ENCODE measurements at places on chromosomes 13 and 19.

DNA sequence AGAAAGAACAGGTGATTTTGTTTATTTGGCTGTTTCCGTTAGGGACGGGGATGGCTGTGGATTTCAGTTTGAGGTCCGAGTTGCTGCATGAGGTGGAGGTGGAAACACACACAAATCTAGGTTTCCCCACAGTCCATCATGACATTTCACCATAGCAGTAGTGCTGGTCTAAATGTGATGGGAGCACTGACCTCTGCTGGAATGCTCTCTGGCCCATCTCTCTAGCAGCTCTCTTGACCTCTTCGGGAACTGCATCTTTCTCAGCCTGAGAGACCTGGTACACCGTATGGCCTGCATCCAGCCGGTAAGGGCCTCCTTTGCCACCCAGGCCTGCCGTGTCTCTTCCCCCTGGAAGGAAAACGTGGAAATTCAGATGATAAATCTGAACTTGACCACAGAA, 154.0 kb downstream of the RGCC start:
- no peak for DNase-seq

DNA sequence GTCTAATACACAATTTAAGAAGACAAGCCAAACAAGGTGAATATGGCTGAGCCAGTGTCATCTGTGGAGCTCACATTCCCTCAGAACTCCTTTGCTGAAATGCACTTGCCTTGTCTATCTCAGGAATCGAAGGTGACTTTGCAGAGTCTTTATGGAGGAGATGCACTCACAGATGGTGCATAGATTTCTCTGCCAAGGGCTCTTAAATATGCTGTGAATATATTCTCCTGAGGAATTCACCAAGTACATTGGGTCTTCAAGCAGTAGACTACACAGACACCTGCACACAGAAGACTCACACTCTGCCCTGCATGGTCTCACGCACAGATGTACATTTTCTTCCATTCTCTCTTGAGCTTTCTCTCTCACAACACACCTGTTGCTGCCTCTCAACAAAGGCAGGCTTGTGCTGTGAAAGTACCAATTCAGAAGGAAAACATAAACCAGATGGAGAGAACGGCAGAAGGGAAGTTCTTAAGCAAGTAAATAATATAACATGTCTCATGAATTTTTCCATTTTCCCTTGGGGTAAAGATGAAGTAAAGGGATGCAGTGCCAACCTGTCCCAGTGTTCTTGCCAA, 174.7 kb downstream of the DLEU7 start:
- no peak for DNase-seq

- no peak for DNase-seq
These were observed 8.6 kb downstream of the CLN5 start for GRCh38 chr13:77000475-77000874.

DNA sequence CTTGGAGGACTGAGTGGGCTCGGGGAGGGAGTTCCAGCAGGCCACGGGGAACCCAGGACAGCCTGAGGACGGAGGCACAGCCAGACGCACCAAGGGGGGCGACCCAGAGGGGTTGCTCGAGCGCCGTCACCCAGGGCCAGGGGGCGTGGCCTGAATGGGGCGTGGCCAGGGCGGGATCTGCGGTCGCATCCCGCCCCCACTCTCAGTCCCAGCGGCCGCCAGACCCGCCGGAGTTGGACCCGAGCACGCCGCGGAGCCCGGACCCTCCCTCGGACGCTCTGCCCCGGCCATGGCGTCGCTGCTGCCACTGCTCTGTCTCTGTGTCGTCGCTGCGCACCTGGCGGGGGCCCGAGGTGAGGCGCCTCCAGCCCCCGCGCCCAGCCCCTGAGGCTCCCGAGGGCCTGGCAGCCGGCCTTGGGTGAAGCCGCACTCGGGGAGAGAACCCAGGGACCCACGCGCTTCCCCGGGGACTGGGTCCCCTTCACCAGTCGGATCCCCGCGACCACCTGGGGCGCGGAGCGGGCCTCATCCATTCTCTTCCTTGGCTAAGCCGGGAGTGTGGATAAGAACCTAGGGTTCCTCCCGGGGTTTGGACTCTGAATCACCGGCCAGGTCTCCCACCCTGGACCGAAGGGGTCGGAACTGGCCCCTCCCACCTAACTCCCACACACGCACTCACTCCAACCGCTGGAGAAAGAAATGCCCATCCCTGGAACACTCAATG, at the start of gene CILP2:
Gene CILP2, plus strand, starts transcription at position 205 of the 724 bp plus-strand sequence. Its CDS starts 85 bp downstream, at position 290.
- no peak for DNase-seq

DNA sequence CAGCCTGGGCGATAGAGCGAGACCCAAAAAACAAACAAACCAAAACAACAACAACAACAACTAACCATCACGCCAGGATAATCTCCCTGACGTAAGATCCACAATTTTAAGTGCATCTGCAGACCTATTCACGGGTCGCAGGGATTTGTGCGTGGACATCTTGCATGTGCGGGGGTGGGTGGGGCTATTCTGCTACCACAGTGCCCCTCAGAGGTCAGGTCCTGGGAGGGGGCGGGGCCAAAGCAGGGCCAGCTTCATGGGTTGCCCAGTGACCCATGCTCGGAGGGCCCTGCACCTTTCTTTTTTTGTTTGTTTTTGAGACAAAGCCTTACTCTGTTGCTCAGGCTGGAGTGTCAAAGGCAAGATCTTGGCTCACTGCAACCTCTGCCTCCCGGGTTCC, 2.6 kb upstream of the CDC42EP5 start:
- no peak for DNase-seq

GRCh38 chr13:101398191-101398590, 18.1 kb downstream of the NALCN start:
- no peak for DNase-seq

- no peak for DNase-seq
These were observed 5.3 kb upstream of the ZNF613 start for GRCh38 chr19:51921949-51922348.

DNA sequence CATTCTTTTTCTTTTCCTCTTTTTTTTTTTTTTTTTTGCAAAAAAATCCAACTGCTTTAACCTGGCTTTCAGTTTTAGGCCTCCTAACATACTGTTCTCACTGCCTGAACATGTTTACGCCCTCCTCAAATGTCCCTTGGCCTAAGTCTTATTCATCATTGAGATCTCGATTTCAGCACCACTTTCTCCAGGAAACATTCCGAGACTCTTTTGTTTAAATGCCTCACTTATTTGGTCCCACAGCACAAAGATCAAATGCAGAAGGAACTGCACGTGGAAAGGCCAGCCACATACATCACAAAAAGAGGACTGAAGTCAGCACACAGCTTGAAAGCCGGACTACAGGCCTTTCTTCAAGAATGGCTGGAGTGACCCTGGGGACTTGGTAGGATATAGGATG, 79.2 kb upstream of the POMP start:
- DNase-seq: no peak

- no peak for DNase-seq
These were observed 10.5 kb upstream of the CEACAM6 start for GRCh38 chr19:41744850-41745249.

DNA sequence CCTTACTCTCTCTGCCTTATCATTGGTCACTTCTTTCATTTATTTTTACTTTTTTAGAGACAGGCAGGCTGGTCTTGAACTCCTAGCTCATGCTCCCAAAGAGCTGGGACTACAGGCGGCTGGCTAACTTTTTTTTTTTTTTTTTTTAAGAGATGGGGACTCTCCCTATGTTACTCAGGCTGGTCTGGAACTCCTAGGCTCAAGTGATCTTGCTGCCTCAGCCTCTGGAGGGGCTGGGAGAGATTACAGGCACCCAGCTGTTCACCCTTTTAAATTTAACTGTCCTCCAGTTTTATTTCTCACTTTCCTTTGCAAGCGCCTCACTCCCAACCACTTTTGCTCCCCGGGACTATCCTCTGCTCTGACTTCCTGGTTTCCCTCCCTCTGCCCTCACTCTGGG, 5.6 kb upstream of the CLDN10 start:
- DNase-seq: no peak

GRCh38 chr19:32692727-32693061, 1.1 kb downstream of the NUDT19 start:
- no peak for DNase-seq

Data from stimulated activated CD8-positive, alpha-beta memory T cell treated with anti-CD3 and anti-CD28 coated beads, Interleukin-2, amount 100 ng/mL, for 1 hour (primary cell).